ENCODE measurements at places on chromosomes 4 and X.

GRCh38 chr4:5511791-5512190, 196.6 kb downstream of the EVC2 start:
- DNase-seq: no peak

GRCh38 chr4:140904904-140905303, 148.7 kb upstream of the TBC1D9 start:
- DNase-seq: no peak

- no peak for DNase-seq
Measured at GRCh38 chrX:42017971-42018370, 94.6 kb upstream of the CASK start.

GRCh38 chrX:48785540-48786214, 713 bp upstream of the GATA1 start:
- no peak for DNase-seq

DNA sequence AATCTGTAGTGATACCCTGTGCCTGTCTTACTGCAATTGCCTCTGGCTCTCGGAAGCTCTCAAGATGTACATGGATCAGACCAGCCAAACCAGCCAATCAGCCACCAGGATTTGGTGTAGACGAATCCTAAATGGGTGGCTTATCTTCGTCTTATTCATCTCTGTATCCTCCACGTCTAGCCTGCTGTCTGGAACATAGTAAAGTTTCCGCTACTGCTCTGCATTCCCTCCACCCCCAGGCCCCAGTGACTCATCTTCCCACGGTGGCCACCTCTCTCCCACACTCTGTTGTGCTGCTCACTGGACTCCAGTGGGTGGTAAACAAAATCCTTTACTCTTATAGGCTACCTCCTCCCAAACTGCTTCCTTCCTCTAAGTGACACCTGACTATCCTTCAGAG, 37.8 kb downstream of the SEPTIN6 start:
- DNase-seq: peak; percentile 29

DNA sequence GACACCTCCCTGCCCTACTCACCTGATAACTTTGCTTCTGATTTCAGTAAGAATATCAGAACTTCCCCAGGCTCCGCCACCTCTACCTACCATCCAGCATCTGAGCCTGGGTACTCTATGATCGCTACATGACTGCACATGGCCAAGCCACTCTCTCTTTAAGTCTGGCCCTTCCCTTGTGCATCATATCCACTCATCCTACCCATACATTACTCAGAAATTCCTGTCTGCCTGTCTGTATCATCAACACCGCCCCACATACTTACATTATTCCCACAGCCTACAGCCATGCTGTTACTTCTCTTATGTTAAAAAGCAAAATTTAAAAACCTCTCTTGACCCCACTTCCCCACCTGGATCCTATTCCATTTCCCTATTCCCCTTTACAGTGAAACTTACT, 84.7 kb downstream of the SCD5 start:
- no peak for DNase-seq

DNA sequence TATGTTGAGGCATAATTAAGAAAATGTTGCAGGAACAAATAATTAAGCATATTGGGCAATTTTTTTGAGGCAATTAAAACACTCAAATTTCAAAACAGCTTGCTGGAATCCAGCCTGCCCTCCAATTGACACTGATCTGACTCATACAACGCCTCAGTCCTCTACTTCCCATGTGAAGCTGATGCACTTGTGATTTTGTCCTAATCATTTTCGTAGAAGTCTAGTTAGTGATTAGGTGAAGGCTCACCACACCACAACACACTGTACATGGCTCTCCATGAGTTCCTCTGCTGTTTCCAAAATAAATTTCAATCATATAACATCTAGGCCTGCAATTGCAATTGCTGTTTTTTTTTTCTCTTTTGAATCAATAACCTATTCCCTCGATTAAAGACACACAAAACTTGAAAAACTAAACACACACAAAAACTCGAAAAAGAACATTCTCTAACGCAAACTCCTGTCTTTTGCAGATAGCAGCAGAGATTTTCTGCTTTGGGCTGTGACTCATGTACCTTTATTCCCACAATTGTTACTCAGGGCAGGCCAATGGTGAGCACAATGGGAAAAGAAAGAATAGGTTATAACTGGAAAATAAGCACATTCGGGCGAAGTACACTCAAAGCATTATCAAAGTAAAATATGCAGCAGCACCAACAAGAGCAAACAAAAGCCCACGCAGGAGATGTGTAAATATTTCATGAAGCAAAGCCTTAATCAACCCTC, 1.7 kb downstream of the GPRIN3 start:
- peak; percentile 31 for DNase-seq

- DNase-seq: no peak
Measured at GRCh38 chrX:29145316-29145715, 558.1 kb downstream of the IL1RAPL1 start.

DNA sequence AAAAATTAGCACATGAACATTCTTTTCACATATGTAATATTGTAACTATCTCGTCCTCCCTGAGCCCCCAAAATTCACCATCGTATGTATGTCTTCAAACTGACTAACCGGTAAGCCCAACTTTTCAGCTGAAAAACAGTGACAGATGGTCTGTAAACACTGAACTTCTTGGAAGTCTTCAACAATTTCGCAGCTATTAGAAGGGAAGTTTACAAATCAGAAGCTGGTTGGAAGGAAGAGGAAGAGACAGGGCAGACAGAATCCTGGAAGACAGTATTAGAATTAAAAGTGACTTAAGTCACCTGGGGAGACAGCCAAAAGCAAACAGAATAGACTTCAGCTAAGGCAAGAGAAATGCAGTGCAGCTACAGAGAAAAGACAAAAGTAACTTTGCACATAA, 858.4 kb downstream of the ADGRL3 start:
- no peak for DNase-seq

- no peak for DNase-seq
Measured at GRCh38 chr4:8248091-8248490, 21.5 kb upstream of the HTRA3 start.

DNA sequence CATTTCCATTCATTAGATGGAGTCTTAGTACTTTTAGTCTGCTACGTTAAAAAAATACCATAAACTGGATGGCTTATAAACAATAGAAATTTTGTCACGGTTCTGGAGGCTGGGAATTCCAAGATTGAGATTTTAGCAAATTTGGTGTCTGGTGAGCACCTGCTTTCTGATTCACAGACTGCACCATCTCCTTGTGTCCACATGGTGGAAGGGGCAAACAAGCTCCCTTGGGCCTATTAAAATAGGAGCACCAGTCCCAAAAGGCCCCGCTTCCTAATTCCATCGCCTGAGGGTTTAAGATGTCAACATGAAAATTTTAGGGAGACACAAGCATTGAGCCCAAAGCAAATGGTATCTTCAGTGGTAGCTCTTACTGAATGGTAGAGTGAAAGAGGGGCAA, 120.5 kb upstream of the MAP9 start:
- DNase-seq: no peak

DNA sequence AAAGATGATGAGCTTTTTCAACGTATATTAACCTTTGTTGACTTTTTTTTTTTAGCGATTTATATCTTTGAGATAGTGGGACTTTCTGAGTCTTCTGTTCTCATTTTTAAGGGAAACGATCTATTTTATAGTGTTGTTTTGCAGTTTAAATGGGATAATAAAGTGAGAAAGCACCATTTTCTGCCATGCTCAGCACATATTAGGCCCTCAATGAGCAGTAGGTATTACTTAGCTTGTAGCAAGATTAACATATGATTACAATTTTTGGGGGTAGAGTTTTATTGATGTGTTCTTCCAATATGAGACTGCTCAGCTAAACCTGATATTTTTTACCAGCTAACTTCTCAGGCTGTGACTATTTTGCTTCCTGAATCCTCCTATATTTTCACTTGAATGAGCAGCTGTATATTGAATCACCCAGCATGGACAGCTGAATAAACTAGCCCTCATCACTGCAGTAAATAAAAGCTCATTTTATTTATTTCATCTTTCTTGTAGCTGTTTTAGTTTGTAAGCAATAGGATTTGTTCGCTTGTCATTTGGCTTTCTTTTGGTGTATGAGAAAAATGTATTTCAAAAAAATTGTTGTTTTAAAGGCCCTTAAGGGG, 43.7 kb downstream of the UGT8 start:
- no peak for DNase-seq

GRCh38 chrX:40202456-40202855, 104.7 kb upstream of the BCOR start:
- DNase-seq: peak; percentile 51

GRCh38 chrX:7146703-7147412, 654 bp upstream of the STS start:
- DNase-seq: no peak

- no peak for DNase-seq
Measured at GRCh38 chr4:171288816-171289432, 524.3 kb upstream of the GALNTL6 start.

- no peak for DNase-seq
Measured at GRCh38 chrX:17456526-17456925, 81.5 kb downstream of the NHS start.

DNA sequence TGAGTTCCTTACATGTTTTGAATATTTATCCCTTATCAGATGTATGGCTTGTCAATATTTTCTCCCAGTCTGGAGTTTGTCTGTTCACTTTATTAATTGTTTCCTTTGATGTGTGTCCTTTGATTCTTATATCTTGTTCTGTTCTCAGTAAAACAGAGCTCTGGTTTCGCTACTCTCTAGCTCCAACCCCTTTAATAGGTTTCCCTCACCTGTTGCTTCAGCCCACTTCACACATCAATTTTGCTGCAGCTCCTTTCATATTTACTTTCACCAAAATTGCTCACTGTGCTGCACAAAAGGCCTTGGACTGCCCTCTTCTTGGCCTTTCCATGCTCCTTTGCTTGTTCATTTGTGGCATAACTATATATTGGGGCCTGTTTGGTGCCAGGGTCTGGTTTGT, 85.1 kb downstream of the CFAP299 start:
- DNase-seq: no peak

- DNase-seq: no peak
Measured at GRCh38 chrX:120236687-120237479, 13.7 kb upstream of the ZBTB33 start.

- DNase-seq: no peak
Measured at GRCh38 chr4:144648042-144648441, 2.1 kb downstream of the HHIP start.

DNA sequence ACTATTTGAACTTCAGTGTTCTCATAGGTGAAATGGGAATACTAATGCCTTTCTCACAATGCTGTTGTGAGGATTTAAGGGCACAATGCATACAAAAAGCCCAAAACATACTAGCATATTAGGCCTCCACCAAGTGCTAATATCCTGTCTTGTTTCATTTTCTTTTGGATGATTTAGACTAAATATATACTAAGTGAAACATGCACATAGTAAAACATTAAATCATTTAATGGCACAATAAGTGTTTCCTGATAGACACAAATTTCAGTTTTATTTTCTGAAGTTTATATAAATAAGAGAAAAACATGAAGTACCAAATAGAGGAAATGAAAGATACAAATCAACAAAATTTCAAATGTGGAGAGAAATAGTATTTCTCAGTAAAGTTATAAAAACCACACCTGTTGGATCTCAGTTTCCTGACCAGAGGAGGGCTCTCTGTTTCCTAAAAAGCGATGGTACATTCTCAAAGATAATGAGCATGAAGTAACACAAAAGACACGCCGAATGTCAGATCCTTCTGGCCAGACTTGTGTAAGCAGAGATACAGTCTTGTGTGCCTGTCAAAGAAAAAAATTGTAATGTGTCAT, 25.1 kb downstream of the DDX60 start:
- DNase-seq: no peak

DNA sequence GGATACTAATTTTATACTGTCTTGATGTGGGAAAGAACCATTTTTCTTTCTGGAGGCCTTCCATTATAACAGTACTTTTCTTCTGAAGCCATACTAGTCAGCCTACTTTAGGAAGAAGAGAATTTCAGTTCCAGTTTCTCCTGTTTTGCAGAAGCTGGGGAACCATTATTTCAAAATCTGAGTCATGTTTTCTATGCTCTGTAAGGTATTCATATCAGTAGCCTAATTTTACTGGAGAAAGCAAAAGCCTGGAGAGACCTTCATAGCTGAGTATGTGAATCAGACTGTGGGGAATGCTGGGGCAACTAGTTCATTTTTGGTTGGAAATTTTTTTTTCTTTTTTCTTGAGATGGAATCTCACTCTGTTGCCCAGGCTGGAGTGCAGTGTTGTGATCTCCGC, 22.4 kb downstream of the AFF1 start:
- peak; percentile 39 for DNase-seq

DNA sequence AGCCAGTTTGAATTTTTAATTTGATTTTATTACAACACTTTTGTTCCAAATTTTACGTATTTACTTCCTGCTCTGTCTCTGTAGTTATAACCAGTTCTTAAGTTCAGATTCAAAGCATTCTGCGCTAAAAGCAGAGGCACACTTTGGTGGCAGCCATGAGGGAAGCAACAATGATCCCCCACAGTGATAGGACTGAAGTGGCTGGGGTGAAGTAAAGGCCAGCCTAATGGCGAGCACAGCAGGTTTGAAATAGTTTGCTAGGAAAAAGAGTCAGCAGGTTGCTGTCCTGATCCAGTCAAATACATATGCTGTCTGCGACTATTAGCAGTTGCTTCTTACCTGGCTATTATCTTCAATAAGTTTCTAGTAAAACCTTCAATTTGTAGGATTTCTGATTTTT, 176.3 kb downstream of the RPA4 start:
- DNase-seq: no peak

DNA sequence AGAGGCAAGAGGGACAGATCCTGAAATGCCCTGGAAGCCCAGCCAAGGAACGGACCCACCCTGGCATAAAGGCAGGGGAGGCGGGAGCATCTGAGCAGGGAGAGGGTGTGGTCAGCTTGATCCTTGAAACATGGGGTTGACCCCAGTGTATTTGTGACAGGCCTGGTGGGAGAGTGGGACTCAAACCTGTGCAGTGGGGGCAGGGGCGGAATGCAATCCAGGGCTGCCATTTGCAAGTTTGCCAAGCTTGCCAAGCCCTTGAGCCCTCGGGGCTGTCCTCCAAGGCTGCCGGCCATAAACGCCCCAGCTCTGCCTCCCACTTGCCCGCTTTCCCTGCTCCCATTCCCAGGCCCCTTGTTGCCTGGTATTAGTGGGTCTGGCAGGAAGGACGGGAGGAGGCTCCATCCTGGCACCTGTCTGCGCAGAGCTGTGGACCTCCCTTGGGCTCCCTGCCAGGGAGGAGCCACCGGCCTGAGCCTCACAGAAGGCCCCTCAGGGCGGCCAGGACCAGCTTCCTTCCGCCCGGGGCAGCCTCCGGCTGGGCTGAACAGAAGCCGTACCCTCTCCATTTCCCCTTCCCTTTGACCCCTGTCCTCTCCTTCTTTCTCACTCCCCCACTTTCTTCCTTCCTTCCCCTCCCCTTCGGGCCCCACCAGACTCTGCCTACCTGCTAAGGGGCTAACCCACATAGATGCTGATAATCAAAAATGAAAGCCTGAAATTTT, 661 bp downstream of the S100P start:
- peak; percentile 49 for DNase-seq

GRCh38 chr4:164748375-164748774, 5.6 kb upstream of the SMIM31 start:
- DNase-seq: peak; percentile 16

DNA sequence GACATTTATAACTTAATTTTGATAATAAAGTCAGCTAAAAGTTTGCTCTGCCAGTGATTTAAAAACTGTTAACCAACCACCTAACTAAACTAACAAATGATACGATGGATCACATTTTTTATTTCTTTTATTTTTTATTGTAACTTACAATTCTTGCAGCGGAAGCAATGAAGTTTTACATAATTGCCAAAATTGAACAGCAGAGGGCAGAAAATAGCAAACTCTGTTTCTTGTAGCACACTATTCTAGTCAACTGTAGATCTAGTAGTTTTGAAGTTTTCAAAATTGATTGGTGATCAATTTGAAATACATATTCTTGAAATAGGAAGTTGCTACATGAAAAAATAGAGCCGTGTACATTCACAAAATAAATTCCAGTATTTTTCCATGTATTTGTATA, 2.8 kb upstream of the GRIA2 start:
- peak; percentile 22 for DNase-seq

- no peak for DNase-seq
Measured at GRCh38 chr4:185358959-185359358, 36.8 kb downstream of the LRP2BP start.

All from NB4 (cell line).